ENCODE measurements at places on chromosomes 5 and 9.
A peak's percentile ranks its signal among the peaks of the same experiment; 100 is the strongest.

DNA sequence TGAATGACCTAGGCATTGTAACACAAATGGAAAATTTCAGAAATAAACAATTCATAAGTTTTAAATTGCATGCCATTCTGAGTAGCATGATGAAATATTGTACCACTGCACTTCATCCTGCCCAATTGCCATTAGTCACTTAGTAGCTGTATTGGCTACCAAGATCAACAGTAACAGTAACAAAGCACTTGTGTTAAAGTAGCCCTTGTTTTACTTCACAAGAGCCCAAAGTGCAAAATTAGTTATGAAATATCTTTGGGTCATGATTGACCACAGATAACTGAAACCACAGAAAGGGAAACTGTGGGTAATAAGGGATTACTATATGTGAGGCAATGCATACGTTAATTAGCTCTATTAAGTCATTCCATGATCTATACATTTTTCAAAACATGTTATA lies 33.3 kb upstream of the RORB start:
- no peak for DNase-seq

DNA sequence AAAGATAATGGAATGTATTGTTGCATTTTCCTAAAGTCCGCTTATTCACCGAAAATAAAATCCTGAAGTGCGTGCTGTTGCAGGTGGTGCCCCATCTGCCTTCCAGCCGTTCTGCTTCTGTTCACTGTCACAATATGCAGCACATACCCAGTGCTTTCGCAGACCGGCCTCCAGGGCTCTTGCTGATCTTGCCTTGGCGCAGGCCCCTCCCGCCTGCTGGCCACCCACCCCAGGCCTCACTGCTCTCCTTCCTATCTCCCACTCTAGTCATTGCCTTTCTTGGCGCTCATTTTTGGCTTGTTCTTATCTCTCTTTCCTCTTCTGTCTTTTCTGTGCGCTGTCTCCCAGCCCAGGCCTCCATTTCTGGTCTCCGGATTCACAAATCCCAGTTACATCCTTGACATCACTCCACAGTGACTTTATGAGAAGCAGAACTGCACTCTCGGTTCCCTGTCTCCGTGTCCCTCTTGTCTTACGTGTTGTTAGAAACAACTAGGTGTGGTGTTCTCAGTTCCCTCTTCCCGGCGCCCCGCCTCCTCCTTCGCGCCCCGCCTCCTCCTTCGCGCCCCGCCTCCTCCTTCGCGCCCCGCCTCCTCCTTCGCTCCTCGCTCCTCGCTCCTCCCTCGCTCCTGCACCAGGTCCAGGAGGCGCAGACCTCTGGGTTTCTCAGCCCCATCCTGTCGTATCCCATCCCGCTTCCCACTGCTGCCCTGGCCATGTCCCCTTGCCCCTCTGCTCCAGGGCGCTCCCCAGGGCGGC lies 201.7 kb upstream of the OTULINL start:
- no peak for DNase-seq

DNA sequence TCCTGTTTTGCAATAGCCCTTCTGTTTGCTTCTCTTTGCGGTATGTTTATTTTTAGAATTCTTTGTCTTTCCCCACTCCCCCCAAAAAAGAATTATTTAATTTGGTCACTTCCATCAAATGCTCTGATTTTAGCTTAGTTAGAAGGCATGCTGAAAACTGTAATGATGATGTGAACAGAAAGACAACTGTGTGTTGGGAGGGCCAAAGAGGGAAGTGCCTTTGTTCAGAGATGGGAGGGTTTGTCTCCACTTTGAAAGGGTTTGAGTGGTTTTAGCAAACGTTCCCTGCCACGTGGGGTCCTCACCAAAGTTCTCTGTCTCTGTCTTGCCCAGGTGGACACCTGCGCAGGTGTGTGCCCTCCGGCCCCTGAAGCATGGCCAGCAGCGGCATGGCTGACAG lies 41.9 kb downstream of the SYK start:
- DNase-seq = no peak

- no peak for DNase-seq
Observed at GRCh38 chr9:114998326-114998725, 67.9 kb upstream of the TNFSF8 start.

- no peak for DNase-seq
Observed at GRCh38 chr9:115604831-115605483, 487.0 kb upstream of the TNC start.

GRCh38 chr9:116365056-116365471 lies 211.5 kb downstream of the PAPPA start:
- no peak for DNase-seq

DNA sequence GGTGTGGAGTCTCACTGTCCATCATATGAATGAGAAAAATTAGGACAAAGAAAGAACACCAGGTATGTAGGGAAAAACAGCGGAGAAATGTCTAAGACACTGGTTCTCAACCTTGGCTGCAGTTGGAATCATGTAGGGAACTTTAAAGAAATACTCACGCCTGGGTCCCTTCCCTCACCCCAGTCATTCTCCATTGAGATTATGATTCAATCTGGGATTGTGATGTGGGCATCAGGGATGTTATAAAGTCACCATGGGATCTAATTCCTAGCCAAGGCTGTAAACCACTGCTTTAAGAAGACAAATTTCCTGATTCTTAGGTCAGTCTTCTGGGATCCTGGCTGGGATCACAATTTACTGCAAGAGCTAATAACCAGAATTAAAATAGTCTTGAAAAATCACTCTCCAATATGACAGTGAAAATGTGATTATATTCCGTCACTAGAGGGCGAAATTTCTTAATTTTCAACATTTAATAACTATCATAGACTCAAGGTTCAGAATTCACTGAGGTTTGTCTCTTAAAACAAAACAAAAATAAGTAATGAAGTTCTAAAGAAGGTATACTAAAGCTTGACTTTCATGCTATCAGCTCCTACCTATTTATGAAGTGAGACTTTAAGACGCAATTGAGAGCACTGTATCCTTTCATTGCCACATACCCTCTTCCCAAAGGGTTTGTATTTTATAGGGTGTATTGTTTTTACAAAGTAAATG lies 60.5 kb downstream of the GLDC start:
- DNase-seq = peak; percentile 65

GRCh38 chr5:93246090-93246855 lies 334.7 kb downstream of the NR2F1-AS1 start:
- DNase-seq = no peak

GRCh38 chr5:172903790-172904189 lies 55.4 kb upstream of the RPL26L1 start:
- DNase-seq = no peak

DNA sequence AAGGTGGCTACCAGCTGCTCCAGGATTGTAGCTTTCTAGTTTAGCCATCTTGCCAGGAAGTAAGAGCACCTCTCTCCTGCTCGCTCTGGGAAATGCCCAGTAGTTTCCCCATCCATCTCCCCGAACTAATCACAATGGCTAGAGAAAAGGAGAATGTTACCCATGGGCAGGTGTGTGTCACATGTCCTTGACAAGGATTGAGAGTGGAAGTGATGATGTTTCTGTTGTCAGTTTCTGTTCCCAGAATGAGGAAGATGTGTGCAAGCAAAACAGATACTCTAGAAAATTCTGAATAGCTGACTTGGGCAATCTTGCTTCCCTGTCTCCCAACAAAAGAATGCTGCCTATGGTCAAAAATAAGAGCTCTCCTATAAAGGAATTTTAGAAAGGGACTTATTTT lies 429.5 kb downstream of the EBF1 start:
- DNase-seq = peak; percentile 10

GRCh38 chr9:81627481-81627880 lies 61.9 kb downstream of the TLE1 start:
- no peak for DNase-seq

- peak; percentile 99 for DNase-seq
Observed at GRCh38 chr5:140564196-140565023, at the start of the genes APBB3 and SLC35A4. Gene APBB3, minus strand, starts transcription at chr5:140564598. Its CDS starts 353 bp downstream, at chr5:140564245. Gene SLC35A4, plus strand, starts transcription at chr5:140564828. Its CDS starts 2,342 bp downstream, at chr5:140567170.

Measured in GM12865 (cell line).